ENCODE measurements at places on chromosomes 13 and 19.
A peak's percentile ranks its signal among the peaks of the same experiment; 100 is the strongest.

GRCh38 chr13:50268500-50268899 is 253.3 kb downstream of the KCNRG start:
- DNase-seq, result no peak

DNA sequence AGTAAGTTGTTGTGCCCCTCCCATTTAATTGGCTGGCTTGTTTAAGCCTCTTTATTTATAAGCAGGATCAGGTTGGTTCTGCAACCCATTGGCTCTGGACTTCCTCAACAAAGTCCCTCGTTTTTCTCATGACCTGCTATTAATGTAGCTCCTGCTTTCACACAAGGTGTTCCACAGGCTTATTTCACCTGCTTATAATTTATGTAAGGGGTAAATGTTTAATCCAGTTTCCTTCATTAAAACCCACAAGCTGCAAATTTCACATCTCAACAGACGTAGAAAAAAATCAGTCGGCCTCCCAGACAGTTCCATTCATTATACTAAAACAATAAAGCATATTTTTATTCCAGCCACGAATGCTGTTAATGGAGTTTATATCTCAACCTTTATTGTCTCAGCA is 86.1 kb downstream of the TBC1D4 start:
- DNase-seq, result no peak

DNA sequence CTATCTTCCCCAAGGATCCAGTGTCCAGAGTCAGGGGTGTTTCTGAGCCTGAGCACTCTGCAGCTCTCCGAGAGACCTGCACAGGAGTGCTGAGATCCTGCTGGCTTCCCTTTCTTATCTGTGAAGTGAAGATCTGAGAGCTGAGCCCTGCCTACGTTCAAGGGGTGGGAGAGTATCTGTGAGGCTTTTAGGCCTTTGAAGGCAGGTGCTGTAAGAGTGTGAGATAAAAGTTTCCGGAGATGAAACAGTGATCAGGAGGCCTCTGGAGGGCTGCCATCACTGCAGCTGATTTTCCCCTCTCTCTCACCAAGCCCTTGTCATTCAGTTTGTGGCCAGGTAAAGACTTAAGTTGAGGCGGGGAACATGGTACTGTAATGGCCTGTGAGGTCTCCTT is 83.1 kb downstream of the AKAP11 start:
- peak; percentile 41 for DNase-seq

DNA sequence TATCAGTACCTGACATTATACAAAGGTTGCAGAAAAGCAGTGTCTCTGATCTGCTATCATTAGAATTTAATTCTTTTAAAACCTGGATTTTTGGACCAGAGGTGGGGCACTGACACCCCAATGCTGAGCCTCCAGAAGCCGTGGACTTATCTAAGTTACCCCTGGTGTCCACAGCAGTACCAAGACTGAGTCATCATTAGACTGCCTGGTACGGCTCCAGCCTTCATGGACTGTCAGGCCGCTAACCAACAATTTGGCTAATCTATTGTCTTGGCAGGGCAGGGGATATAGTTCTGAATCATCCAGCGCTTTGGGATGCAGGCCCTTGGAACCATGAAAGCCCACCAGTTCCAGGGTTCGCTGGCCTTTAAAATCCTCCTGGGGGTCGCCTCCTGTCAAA is 78.3 kb downstream of the TSHZ3 start:
- no peak for DNase-seq

GRCh38 chr19:38204096-38204495 is 19.9 kb downstream of the DPF1 start:
- no peak for DNase-seq

GRCh38 chr13:77016251-77016812 is 10.6 kb downstream of the FBXL3 start:
- DNase-seq, result no peak

DNA sequence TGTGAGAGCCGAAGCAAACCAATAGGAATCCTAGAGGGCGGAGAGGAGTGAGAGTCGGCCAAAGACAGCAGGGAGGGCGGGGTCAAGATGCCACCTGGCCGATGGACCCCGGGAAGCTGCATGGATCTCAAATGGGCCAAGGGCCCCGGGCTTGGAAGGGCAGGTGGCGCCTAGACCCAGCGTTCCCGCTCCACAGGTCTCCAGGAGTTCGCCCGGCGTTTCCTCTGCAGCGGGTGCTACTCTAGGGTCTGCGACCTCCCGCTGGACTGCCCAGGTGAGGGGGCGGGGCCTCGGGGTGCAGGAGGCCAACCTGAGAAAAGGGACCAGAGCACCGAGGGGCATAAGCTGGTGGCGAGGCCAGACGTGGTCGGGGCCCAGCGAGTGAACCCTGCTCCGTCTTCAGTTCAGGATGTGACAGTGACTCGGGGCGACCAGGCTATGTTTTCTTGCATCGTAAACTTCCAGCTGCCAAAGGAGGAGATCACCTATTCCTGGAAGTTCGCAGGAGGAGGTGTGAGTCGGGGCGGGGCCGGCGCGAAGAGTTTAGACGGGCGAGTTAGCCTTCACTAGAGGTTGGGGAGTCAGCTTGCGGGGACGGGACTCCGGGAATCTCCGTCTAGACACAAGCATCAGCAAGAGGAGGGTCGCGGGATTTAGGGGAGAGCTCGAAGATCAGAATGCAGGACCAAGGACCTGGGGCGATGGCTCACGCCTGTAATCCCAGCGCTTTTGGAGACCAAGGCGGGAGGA is 9.9 kb downstream of the SPACA6 start:
- no peak for DNase-seq

DNA sequence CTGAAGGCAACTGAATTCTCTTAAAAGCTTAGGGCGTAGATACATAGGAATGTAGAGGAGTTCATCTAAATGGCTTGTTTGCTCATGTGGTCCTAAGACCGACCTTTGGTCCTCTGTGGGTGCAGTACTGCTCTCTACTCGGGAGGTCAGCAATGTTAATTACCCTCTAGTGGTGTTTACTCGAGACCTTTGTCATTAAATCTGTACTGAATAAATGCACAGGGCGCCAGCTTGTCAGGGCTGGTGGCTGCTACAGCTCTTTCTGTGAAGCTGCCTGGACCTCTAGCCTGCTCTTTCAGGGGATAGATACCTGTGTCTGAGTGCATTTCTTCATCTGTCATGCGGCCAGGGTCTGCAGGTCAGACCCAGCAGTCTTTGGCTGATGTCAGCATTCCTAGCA is 29.2 kb upstream of the MPHOSPH8 start:
- no peak for DNase-seq

DNA sequence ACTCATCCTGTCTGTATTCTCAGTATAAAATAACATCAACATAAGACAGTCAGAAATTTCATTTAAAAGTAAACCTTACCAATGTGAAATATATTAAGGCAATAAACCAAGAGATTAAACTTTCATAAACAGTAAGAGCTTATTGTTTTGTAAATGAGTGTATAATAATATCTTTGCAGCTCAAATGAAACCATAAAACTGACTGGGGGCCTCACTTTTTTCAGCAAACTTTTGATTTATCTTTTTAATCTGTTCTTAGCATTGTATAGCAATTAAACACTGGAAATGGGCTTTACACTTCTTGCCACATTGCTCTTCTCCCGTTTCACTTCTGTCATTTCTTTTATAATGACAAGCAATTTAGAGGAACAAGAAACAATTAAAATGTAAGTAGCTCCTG is 580.3 kb downstream of the GPC6 start:
- DNase-seq, result no peak

GRCh38 chr19:47094557-47095475 is 18.8 kb downstream of the ZC3H4 start:
- no peak for DNase-seq

GRCh38 chr13:19959141-19959830 is 759 bp downstream of the ZMYM2 start:
- peak; percentile 55 for DNase-seq

GRCh38 chr13:78596399-78596735 is 7.0 kb downstream of the POU4F1 start:
- DNase-seq, result no peak

- no peak for DNase-seq
Observed at GRCh38 chr19:35490364-35490763, at the start of gene KRTDAP. Gene KRTDAP, minus strand, starts transcription at chr19:35490464. Its CDS starts 22 bp downstream, at chr19:35490442.

DNA sequence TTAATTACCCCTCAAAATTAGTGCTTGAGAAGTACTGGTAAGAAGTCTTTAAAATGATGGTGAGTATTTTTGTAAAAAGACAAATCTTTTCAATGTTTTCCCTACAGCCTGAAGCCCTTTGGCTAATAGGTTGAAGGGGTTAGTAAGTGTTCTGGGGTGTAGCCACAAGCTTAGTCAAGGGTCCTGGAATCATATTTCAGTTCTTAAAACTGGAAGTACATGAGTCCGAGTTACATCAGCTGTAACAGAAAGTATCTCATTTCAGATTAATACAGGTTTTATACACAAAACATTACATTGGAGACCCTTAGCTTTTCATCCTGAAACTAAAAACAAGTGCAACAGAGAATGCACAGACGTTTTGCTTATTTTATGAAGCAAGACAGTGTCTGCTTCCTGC is 52.7 kb upstream of the TEX29 start:
- DNase-seq, result no peak

DNA sequence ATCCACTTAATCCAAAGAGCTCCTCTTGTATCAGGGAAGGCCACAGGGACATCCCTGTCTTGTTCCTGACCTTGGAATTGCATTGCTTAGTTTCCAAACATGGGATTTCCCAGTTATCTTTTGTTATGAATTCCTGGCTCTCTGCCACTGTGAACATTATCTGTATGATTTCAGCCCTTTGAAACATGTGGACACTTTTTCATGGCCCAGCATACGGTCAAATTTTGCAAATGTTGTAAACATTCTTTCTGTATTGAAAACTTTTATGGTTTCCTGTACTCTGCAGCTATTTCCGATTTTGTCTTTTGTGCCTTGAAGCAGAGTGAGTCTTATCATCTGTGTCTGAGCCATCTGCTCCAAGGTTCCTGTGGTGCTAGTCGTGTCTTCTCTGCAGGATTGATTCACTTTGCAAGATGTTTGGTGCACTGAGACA is 4.5 kb upstream of the CFAP97D2 start:
- DNase-seq, result no peak

DNA sequence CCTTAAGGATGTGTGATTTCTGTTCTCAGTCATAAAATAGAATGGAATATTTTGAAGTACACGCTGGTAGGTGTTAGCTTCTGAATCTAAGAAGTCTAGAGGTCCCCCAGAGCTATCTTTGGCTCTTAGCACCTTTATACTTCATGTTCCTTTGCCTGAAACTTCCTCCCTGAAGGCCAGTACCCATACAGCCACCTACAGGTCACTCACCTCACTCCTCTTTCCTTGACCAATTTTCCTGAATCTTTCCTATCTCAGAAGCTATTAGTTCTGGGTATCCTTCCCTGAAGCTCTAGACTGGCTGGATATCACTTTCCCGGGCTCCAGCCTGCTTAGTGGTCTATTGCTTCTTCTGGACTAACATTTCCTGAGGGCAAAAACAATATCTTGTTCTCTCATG is 93.4 kb upstream of the EDNRB start:
- DNase-seq, result no peak

GRCh38 chr19:13691569-13692435 is 72.5 kb upstream of the MRI1 start:
- no peak for DNase-seq

DNA sequence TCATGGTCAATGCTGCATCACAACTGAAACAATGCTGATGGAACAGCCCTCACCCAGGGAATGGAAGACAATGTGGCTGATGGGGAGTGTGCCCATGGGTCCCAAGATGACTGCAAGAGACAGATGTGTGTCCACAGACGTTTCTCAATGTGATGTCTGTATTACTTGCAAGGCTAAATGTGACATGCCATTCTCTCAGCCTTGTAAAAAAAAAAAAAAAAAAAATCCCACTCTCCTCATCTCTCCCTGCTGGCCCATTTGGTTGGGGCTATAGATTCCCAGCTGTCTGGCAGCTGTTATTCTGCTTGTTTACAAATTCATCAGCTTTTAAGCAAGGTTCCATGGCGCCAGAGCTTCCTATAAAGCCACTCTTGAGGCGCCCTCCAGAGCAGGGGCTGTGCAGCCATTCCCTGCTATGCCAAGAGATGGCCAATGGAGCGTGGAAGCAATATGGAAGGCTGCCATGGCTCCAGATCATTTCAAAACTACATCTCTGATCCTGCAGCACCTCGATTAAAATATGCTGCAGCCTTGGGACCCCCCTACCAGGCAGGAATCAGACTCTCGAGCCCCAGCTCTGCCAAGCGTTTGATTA is 294.8 kb downstream of the FOXO1 start:
- no peak for DNase-seq

- DNase-seq, result no peak
Observed at GRCh38 chr19:9996541-9996940, 13.8 kb downstream of the COL5A3 start.

- no peak for DNase-seq
Observed at GRCh38 chr13:74114202-74114601, 20.0 kb downstream of the KLF12 start.

- no peak for DNase-seq
Observed at GRCh38 chr19:11268783-11269267, 6.5 kb upstream of the DOCK6 start.

DNA sequence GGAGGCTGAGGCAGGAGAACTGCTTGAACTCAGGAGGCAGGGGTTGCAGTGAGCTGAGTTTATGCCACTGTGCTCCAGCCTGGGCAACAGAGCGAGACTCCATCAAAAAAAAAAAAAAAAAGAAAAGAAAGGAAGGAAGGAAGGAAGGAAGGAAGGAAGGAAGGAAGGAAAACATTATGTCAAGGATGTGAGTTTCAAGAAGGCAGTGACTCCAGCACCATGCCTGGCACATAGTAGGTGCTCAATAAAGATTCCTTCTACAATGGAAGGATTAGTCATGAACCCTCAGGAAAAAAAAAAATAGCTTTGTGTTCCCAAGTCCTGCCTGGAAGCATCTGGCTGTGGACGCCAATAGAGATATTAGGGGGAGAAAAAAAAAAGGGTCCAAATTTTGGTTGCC is 10.1 kb upstream of the ZNRF4 start:
- DNase-seq, result no peak

- no peak for DNase-seq
Observed at GRCh38 chr13:78065141-78065540, 146.5 kb upstream of the EDNRB start.

DNA sequence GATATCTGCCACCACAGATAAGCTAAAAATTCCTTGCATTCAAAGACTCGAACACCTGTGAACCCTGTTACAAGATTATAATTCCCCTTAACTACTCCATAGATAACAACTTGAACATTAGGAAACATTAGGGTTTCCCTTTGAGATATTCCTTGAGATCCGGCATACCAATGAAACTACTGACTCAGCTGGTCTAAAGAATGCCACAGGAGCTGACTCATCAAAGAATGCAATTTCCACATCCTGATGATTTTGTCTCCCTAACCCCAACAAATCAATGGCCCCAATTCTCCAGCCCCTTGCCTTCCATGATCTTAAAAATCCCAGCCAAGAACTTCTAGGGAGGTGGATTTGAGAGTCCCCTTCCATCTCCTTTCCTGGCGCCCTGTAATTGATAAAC is 35.6 kb upstream of the ZNF599 start:
- DNase-seq, result no peak

- no peak for DNase-seq
Observed at GRCh38 chr19:2533686-2534422, 57.9 kb downstream of the GADD45B start.
